ENCODE measurements at places on chromosomes 13 and 19.

- DNase-seq: no peak
Measured at GRCh38 chr19:2329501-2329916, 1.0 kb downstream of the SPPL2B start.

DNA sequence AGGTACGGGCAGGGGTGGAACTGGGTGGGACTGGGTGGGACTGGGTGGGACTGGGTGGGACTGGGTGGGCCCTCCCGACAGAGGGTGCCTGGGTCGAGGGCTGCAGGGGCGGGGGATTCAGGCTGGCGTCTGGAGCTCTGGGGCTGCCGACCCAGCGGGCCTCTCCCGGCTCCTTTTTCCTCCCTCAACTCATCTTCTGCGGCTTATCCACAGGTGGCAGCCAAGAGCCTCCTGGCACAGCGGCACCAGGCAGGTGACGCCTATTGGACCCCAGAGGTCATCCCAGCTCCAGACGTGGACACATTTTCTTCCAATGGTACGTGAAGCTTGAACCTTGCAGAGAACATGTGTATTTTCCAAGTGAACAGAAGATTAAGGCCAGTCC lies 533 bp downstream of the ZNF544 start:
- DNase-seq: peak; percentile 54

GRCh38 chr13:113942591-113943103 lies 31.2 kb downstream of the C13orf46 start:
- no peak for DNase-seq

- DNase-seq: no peak
Measured at GRCh38 chr13:75782985-75783384, 146.9 kb downstream of the LMO7 start.

DNA sequence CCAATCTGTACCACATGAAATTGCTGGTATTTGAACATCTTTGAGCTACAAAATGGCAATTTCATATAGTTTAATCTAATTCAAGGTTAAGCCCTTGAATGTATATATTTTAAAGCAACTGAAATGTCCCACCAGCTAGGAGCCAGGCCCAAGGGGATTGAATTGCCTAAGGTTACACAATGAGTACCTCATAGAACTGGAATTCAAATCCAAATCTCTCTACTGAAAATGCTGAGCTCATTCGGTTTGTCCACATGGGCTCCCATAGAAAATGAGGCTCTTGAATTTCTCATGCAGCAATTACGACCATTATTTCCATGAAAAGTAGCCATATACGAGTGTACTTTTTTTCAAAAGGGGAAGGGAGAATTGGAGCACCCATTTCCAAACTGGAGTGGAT lies 31.5 kb upstream of the FNDC3A start:
- DNase-seq: no peak

DNA sequence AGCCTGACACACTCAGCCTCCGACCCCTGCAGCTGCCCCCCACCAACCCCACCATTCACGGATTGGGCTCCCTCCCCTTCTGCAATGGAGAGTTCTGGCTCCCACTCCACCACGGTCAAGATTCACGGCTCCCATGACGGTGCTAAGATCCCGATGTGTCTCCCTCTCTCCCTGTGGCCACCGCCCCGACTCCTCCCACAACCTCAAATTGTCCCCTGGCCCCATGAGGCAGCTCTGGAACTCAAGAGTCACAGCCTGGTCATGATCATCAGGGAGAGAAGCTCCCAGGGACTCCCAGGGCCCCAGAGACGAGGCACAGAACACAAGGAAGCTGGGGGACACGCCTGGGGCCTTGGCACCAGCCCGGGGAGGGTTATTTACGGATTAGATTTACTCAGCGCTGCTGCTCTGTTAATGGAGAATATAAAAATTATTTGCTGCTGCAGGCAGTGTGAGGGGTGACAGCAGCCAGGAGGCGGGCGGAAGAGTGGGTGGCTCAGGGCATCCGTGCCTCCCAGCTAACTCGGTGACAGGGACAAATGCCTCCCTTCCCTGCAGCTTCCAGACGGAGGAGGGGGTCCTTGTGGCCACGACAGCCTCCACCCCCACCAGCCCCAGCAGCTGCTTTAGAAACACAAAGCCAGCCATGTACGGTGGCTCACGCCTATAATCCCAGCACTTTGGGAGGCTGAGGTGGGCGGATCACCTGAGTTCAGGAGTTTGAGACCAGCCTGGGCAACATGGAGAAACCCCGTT lies 184.2 kb downstream of the PTPRS start:
- no peak for DNase-seq

GRCh38 chr19:49104229-49104864 lies 9.8 kb upstream of the LIN7B start:
- DNase-seq: no peak

GRCh38 chr13:107821492-107821891 lies 393.8 kb downstream of the LIG4 start:
- no peak for DNase-seq

DNA sequence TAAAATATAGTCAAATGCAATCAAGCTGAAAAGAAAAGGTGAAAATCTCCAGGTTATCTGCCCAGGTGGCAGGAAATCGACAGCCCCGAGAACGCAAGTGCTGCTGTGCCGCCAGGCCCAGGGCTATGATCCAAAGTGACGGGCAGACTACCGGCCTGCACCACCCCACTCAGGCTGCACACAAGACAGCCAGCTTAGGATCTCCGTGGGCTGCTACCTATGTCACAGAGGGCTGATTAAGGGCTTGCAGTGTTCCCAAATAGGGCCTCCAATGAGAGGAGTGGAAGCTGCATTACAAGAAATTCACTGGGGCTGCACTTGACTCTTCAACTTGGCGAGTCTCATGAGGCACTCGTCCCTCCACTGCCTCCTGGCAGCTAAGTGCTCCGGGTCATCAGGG lies 121.8 kb downstream of the CRYL1 start:
- no peak for DNase-seq

GRCh38 chr19:38878575-38879399 lies 712 bp upstream of the RINL start:
- DNase-seq: no peak

GRCh38 chr19:15575406-15575805 lies 39.6 kb upstream of the CYP4F8 start:
- no peak for DNase-seq

DNA sequence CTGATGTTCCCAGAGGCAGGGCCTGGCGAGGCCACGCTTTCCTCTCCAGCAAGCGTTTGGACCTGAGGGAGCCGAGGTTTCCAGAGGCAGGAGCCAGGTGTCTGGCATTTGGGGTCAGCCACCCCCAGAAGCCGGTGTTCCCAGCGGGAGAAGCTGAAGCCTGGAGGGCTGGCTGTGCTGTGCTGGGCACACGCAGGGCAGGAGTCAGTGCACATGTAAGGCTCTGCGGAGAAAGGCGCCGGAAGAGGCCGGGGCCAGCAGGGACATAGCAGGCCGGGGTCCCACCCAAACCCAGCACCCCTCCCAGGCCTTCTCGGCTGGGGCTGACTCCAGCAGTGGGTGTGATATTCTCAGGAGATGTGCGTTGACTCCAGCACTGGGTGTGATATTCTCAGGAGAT lies 31.6 kb downstream of the MCF2L start:
- DNase-seq: no peak

DNA sequence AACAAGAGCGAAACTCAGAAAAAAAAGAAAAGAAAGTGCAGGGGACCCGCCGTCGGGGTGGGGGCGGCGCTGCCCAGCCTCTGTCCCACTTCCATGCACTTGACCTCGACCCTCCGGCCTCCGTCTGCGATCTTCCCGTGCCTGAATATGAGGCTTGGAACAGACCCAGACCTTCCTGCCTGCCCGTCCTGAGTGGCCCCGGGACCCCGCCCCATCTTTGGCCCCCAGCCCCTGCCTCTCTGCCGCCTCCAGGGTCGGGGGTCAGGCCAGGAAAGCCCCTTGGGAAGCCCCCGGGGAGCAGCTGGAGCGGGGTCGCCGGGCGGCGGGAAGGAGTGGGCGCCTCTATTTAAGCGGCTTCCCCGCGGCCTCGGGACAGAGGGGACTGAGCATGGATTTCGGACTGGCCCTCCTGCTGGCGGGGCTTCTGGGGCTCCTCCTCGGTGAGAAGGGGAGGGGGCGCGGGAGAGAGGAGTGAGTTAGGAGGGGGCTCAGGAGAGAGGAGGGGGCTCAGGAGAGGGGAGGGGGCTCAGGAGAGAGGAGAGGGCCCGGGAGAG lies at the start of gene MADCAM1:
MADCAM1 (plus strand) TSS at position 375 of the 554 bp plus-strand sequence; CDS start at position 389, 14 bp downstream.
- no peak for DNase-seq

DNA sequence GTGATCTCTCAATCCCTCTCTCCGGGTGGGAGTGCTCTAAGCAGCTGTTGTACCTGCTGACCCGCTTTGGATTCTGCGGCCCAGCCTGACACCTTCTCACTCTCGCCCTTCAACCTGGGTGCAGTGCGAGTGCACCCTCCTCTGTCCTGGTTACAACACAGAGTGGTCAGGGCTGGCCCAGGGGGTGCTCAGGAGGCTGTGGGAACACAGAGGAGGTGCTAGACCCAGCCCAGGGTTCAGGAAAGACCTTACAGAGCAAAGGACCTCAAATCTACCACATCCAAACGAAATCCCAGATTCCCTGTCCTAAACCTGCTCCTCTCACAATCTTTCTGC lies 23.7 kb downstream of the ZNF175 start:
- no peak for DNase-seq

DNA sequence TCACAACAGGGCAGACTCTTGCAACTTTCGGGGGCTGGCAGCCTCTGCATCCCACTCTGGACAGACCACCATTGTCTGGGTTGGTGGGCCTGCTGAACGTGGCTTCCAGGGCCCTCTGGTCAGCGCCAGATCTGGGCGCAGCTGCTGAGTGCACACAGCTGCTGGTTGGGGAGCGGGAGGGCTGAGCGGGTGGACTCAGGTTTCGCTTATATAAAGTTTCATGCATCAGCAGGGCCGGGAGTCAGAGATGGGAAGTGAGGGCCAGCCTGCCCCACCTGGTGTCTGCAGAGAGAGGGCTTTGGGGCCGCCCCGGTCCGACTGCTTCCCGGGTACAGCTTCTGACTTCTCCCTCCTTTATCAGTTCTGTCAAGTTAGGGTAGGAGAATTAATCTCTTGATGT lies 6.9 kb downstream of the ARHGEF7 start:
- DNase-seq: no peak

DNA sequence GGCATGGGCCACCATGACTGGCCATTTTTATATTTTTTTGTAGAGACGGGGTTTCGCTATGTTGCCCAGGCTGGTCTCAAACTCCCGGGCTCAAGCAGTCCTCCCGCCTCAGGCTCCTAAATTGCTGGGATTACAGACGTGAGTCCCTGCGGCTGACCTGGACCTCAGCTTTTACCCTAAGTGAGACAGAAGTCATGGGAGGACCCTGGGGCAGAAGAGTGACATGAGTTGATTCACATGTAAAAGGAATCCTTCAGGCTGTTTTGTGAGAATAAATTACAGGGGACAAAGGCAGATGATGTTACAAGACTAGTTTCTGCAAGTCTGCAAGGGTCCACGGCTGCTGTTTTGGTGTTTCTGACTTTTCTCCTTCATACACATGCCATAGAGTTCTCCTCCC lies 2.6 kb upstream of the BCAM start:
- DNase-seq: no peak

DNA sequence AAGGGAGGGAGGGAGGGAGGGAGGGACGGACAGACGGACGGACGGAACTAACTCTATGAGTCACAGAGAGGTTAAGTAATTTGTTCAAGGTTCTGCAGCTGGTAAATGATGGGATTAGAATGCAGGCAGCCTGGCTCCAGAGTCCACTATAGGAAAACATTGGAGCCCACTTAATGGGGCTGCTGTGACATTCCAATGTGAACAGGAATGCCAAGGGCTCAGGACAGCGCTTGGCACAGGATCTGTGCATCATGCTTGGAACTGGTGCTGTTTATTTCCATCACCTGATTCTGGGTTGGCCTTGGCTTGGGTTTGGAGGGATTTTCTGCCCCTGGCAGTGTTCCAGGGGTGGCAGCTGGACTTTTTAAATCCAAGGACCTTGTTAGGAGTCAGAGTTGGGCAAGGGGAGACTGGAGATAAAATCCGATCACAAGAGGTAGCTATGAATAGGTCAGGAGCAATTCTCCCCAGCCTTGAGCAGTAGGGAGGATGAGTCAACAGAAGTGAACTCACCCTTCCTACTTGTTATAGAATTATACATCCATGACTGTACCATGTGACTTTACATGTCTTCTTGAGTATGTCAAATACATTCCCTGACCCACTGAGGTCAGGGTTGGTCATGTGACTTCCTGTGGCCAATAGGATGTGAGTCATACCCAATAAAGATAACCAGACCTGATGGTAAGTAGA lies 7.8 kb upstream of the HIF3A start:
- peak; percentile 66 for DNase-seq

- DNase-seq: no peak
Measured at GRCh38 chr13:45156565-45157361, 36.5 kb downstream of the GTF2F2 start.

DNA sequence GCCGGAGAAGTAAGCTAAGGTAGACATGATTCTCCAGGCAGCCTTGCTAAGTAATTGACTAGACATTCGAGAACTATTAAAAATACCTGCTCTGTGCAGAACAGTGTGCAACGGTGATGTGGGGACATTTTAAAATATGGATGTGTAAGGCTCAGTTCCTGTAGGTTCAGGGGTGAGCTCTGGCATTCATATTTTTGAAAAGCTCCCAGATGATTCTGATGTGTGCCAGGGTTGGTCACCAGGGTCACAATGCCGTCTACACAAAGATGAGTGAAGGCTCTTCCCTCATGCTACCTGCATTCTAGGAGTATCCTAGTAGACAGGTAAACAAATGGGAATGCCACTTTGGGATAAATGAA lies 702 bp upstream of the EPSTI1 start:
- no peak for DNase-seq

DNA sequence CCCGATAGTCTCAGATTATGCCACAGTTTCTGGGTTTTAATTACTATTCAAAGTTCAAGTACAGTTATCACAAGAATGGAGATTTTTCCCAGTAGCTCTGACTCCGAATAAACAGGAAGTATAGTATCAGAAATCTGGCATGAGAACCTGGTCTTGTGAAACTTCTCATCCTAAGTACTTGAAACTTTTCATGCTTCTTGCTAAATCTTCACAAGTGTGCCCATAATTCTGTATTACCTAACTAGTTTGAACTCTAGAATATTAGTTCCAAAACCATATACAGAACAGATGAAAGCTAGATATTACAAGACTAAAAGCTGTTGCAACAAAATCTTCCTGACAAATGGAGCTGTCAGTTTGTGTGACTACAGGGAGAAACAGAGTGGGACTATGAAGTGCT lies 70.5 kb upstream of the CSNK1A1L start:
- peak; percentile 43 for DNase-seq

- no peak for DNase-seq
Measured at GRCh38 chr19:55321466-55322137, 3.5 kb downstream of the TMEM150B start.

- DNase-seq: no peak
Measured at GRCh38 chr13:100298691-100299090, 209.8 kb downstream of the PCCA start.

GRCh38 chr19:30743011-30743410 lies 370.8 kb downstream of the ZNF536 start:
- DNase-seq: no peak

- no peak for DNase-seq
Measured at GRCh38 chr13:36357692-36358091, 11.5 kb upstream of the SPART start.

- DNase-seq: no peak
Measured at GRCh38 chr19:17755443-17755890, 4.2 kb downstream of the FCHO1 start.
